ENCODE measurements at places on chromosomes 6 and 20.
A peak's percentile ranks its signal among the peaks of the same experiment; 100 is the strongest.

DNA sequence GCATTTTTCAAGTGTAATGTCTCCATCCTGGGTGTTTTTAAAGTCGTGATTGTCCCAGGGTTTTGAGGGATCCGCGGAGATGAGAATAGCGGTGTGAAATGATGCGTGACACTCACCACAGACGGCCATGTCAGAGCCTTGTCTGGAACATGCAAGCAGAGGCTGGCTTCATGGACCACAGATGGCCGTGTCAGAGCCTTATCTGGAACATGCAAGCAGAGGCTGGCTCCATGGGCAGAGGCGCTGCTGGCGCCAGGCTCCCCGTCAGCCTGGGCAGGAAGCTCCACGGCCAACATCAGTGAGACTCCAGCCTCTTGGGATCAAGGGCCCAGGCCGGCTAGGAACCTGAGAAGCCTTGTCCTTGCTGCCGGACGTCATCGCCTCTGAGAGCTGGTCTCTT lies 7.7 kb upstream of the MRGBP start:
- DNase-seq, result no peak

DNA sequence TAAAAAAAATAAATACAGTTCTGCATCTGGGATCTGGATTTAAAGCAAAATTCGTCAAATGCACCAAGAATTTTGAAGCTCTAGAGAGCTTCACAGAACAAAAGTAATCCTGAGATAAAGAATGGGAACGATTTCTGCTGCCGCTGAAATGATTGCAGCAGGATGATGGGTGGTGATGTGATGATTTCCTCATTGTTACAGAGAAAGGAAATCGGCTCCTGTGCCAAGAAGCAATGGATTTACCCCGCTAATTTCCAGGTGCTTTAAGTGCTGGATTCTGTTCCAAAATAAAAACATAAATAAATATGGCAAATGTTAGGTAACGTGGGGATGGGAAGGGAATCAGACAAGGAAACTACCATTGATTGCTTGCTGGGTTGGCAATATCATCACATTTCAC lies 1067.9 kb upstream of the MAP3K7 start:
- DNase-seq, result no peak

- no peak for DNase-seq
Measured at GRCh38 chr20:1509237-1509636, 18.0 kb upstream of the SIRPB2 start.

DNA sequence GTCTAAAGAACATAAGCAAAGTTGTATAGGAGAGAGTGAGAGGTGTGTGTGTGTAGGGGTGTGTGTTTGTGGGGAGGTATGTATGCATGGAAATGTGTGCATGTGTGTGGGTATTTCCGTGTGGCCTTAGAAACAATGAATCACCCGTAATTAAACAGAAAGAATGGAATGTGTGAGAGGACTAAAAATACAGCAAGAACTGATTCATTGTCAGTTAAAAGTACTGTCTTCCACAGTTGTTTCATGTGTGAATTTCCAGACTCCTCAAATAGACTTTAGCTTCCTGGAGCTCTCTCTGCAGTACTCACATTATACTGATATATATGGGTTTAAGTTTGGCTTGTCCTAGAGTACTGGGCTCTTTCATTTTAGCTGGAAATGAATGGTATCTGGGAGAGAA lies 145.7 kb downstream of the RIMS1 start:
- DNase-seq, result peak; percentile 35

GRCh38 chr6:76861403-76861802 lies 601.9 kb downstream of the HTR1B start:
- no peak for DNase-seq

GRCh38 chr6:29964887-29965562 lies 22.7 kb downstream of the HLA-A start:
- DNase-seq, result peak; percentile 74

GRCh38 chr6:33707771-33708170 lies 3.7 kb downstream of the UQCC2 start:
- no peak for DNase-seq

GRCh38 chr20:34389206-34389953 lies 26.3 kb downstream of the ITCH start:
- peak; percentile 20 for DNase-seq

DNA sequence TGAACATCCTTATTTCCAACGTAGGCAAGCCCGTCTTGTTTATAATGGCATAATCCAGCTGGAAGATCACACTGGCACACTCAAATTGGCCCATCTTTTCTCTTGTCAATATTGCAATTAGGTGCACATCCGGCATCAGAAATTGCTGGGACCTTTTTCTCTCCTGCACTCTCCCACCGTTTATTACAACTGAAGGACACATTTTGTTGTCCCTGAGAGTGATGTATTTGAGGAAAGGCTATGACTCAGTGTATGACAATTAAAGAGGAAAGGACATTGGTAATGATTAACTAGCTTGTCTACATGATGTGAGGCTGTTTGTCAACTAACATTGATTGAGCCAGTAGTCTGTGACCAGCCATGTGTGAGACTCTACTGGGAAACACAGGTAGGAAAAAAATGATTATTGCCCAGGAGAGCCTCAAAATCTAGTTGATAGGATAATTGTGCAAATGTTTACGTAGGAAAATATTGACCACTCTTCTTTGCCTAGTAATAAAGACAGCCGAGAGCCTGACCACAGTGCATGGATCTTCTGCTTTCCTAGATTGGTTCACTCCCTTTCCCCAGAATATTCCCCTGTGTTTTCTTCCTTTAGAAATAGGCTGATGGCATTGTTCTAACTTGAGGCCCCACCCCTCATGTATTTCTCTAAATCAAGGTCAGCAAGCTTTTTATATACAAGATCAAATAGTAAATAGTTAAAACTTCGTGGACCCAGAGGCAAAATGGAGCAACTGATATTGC lies 230.0 kb upstream of the BTBD3 start:
- DNase-seq, result no peak
